ENCODE measurements at places on chromosomes 1 and 21.

DNA sequence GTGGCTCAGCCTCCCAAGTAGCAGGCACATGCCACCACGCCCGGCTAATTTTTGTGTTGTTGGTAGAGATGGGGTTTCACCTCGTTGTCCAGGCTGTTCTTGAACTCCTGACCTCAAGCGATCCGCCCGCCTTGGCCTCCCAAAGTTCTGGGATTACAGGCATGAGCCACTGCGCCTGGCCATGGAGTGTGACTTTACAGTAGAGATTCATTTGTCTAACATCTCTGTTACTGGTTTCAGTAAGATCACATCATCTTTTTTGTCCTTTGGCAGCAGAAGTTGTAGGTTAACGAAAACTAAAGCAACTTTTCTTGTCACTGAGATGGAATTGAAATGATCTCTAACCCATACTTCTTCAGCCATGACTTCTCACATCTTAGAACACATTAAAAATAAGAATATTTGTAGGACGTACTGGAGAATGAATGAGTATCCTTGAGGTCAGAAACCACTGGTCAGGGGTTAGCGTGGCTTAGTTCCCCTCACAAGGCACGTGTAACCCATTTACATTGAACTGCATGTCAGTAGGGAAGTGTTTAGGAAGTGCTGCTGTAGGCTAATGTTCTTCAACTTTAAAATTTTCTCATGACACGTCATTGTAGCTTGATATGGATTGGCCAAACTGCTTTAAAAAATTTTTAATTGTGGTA is 75.9 kb downstream of the CAMTA1 start:
- no peak for DNase-seq

- DNase-seq, result no peak
Observed at GRCh38 chr1:9455487-9456234, 83.6 kb upstream of the SLC25A33 start.

DNA sequence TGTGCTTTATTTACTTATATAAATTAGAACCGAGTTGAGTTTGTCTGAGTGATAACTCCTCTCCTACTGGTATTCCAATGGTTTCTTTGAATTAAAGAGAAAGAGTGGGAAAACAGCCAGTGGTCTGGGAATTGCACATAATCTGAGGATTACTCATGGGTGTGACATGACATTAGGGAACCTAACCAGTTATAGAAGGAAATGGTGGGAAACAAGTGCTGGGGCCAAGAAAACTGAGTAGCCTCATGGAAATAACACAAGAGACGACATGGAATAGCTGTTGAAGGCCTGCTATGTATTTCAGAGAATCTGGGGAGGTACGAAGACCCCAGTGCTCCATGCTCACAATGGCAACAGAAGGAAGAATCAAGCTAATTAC is 41.8 kb upstream of the LRRC52 start:
- DNase-seq, result no peak

- no peak for DNase-seq
Observed at GRCh38 chr1:2288311-2288710, 60.2 kb downstream of the SKI start.

DNA sequence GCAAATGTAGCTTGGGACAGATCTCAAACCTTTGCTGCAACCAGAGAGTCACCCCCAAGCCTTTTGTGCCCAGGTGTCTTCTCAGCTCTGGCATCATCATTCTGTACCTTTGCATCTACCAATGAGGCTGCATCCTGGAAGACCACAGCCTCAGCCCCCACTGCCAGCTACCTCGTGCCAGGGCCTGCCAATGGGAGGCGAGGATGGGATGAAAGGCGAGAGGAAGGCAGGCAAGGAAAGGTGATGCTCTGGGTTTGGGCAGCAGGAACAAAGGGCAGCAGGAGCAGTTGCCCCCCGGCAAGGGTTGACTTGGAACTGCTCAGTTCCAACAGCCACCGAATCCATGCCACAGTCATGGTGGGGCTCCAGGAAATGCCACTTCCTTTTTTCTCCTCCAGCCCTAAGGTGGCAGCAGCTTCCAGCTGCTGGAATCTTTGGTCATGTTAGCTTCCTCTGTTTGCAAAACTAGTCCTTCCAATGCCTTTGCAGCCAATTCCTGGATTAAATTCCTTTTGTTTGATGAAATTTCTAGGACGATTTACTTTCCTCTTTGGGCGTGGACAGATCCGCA is 651.6 kb downstream of the NPHP4 start:
- DNase-seq, result no peak

DNA sequence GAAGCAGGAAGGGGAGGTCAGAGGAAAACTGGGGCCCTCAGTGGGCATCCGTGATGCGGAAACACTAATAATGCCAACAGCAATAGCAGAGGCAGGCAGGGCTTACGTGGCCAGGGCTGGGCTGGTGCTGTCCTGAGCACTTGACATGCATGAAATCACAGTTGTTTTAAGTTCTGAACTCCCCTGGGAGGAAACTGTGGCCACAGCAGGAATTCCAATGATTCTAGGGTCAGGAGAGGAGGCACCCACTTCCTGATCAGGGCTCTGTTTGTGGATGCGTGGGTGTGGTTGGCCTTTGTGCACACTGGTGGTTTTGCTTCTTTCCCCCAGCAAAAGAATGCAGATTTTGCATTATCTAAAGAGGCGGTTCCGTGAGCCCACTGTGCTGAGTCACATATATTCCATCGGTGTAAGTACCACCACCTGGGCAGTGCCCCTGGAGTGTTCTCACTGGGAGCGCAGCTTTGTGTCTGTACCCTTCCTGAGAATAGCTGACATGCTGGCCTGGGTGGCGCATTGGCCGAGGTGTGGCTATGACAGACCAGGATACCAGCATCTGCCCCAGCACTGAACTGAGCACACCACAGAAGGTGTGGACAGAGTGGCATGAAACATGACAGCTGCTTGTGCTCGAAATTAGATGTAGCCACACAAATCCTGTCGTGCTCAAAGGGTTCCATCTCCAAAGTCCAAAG is 71.0 kb downstream of the PDE9A start:
- DNase-seq, result no peak

GRCh38 chr21:42654179-42654912 is 925 bp downstream of the PDE9A start:
- DNase-seq, result no peak

DNA sequence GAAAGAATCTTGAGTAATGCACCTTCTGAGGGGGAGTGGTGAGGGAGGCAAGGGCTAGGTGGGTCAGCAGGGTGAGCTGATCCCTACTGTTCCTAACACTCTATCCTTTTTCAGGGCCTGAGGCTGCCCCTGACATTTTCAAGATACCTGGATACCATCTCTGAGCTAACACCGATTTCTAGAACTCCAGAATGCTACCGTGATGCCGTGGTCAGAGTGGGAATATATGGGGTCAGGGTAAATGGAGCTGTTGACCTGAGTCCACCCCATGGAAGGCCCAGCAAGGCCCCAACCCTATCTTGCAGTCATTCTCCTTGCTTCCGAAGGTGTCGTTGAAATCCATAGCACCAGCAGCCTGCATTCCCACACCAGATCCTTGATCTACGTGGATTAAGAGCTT is 18.0 kb upstream of the PTPRF start:
- no peak for DNase-seq

DNA sequence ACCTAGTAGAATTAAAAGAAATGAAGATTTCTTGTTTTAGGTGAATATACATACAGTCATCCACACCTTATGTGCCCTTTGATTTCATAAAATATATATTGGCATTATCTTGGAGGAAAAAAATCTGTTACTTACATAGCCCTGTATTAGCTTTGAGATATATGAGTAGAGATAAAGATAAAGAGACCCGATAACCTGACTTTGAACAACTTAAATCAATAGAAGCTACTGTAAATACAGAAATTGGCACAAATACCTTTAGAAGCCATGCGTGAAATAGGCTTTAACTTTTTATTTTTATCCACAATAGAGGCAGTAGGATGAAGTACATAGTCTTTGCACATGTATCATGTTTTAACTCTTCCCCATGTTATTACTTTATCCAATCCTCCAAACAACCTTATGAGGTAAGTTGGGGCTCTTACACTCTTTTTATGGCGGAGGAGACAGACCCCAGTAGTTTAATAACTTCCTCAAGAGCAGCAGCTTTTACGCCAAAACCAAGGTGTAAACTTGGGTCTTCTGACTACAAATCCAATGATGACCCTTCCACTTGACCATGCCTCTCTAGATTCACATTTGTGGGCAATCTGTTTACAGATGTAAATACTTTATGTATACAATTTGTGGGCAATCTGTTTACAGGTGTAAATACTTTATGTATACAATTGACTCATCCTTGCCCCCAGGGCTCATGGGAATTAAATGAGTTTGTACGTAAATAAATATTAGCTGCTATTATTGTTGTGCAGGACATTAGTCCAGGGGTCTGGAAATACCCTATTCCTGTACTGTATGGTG is 2.1 kb downstream of the CD55 start:
- no peak for DNase-seq

DNA sequence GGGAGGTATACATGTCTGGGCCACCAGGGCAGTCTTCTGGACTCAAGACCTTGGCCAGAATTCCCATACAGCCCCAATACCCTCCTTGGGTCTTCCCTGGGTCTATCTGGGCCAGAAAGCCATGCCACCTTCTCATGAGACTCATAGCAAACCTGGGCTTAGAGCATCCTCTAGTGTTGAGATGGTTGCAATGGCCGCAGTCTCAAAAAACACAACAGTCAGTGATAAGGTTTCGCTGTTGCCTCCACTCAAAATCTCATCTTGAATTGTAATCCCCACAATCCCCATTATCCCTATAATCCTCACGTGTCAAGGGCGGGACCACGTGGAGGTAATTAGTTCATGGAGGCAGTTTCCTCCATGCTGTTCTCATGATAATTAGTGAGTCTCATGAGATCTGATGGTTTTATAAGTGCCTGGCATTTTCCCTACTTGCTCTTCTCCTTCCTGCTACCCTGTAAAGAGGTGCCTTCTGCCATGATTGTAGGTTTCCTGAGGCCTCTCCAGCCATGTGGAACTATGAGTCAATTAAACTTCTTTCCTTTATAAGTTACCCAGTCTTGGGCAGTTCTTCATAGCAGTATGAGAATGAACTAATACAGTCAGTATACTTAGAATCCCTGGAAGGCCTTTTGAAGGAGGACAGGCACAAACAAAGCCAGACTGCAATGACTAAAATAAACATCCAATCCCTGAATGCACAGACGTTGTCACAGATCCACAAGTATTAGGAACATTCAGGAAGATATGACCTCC is 77.0 kb downstream of the CTH start:
- no peak for DNase-seq

- DNase-seq, result no peak
Observed at GRCh38 chr1:86156566-86157455, at the start of gene COL24A1. TSS of gene COL24A1 (minus strand) at chr1:86156772. CDS start at chr1:86156396, 376 bp downstream.

- no peak for DNase-seq
Observed at GRCh38 chr1:216111842-216112241, 311.4 kb downstream of the USH2A start.

- DNase-seq, result no peak
Observed at GRCh38 chr1:36520771-36521420, 38.2 kb upstream of the CSF3R start.

- DNase-seq, result no peak
Observed at GRCh38 chr1:59994302-59995198, 68.0 kb upstream of the CYP2J2 start.

- no peak for DNase-seq
Observed at GRCh38 chr1:52179073-52179472, 37.2 kb downstream of the ZFYVE9 start.

DNA sequence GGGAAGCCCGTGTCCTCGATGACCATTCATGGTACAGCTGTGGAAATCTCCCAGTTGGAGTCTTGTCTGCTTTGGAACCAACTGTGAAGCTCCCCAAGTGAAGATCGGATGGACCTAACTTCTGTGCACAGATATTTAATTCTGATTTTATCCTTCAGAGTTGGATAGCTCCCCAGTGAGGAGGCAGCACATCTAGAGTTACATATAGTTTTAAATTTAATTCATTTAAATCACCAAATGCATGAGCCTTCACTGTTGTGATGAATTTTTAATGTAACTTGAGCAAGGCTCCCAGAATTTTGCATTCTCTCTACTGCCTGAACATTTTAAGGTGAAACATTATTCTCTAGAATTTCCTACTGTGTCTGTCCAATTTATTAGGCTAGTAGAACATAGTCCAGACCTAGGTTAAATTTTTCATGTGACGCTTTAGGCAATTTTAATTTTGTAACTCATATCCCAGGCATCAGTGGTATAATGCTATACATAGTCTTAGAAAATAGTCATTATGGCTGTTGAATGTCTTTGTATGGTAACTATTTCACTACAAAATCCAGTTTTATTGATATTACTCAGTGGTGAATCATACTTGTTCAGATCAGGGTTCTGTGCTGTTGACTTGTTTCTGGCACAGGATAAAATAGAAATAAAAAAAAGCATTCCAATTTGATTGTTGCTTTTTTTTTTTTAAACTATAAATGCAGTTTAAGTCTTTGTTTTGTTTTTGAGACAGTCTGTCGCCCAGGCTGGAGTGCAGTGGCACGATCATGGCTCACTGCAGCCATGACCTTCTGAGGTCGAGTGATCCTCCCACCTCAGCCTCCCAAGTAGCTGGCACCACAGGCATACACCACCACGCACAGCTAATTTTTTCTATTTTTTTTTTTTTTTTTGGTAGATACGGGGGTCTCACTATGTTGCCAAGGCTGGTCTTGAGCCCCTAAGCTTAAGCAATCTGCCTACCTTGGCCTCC is 66.9 kb downstream of the PRDM2 start:
- DNase-seq, result no peak

DNA sequence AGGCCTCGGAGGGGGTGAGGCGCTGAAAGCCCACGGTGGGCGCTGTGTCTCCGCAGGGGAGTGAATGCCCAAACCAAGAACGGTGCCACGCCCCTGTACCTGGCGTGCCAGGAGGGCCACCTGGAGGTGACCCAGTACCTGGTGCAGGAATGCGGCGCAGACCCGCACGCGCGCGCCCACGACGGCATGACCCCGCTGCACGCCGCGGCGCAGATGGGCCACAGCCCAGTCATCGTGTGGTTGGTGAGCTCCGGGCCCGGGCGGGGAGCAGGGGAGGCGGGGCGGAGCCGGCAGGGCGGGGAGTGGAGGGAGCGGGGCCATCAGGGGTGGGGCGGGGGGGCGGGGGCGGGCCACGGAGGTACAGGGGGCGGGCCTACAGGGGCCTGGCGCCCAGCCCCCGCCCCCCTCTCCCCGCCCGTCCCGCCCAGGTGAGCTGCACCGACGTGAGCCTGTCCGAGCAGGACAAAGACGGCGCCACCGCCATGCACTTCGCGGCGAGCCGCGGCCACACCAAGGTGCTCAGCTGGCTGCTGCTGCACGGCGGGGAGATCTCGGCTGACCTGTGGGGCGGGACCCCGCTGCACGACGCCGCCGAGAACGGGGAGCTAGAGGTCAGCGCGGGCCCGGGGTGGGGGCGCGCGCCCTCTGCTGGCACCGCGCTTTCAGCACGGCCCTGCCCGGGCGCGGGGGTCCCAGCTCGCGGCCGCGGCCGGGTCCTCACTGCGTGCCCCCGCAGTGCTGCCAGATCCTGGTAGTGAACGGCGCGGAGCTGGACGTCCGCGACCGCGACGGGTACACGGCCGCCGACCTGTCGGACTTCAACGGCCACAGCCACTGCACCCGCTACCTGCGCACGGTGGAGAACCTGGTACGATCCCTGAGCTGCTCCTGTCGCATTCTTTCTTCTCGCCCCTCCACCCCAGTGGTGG is 15.9 kb downstream of the ESPN start:
- no peak for DNase-seq
